ENCODE measurements at places on chromosomes 5 and 9.

GRCh38 chr5:178674334-178674733 is 47.5 kb upstream of the CLK4 start:
- no peak for DNase-seq

- no peak for DNase-seq
Observed at GRCh38 chr5:175253597-175253996, 190.4 kb downstream of the DRD1 start.

DNA sequence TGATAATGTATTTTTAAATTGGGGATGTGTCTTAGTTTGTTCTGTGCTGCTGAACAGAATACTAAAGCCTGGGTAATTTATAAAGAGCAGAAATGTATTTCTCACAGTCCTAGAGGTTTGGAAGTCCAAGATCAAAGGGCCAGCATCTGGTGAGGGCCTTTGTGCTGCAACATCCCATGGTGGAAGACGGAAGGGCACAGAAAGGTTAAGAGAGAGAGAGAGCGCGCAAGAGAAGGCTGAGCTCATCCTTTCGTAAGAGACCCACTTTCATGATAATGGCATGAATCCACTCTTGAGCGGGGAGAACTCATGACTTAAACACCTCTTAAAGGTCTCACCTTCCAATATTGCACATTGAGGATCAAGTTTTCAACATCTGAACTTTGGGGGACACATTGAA is 79.1 kb upstream of the GOLM1 start:
- no peak for DNase-seq

- no peak for DNase-seq
Observed at GRCh38 chr5:59832577-59833301, 60.8 kb downstream of the PDE4D start.

DNA sequence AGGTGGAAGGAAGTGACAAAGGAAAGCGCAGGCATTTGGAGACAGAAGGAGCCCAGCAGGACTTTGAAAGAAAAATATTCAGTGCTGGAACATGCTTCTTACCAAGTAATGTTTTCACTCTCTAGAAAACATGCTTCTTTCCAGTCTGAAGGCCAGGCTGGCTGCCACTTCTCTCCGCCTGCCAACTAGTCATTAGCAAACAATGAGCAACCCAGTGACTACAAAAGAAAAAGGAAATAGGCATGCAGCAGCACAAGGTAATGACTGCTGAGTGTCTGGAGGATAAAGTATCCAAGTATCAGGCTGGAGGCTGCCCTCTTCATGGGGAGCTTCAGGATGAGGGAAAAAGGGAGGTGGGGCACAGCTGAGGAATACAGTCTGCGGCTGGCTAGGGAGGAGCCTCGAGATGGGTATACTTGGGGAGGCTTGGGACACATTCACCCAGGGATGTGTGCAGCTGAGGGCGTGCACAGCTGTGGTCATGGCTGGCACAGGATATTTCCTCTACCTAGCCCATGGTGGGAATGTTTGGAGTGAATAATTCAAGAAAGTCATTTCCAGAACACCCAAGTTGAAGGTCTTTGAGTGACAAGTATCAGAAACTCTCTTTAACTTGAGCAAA is 161.5 kb upstream of the KIF2A start:
- no peak for DNase-seq

- no peak for DNase-seq
Observed at GRCh38 chr9:19146441-19147024, 19.2 kb upstream of the PLIN2 start.

DNA sequence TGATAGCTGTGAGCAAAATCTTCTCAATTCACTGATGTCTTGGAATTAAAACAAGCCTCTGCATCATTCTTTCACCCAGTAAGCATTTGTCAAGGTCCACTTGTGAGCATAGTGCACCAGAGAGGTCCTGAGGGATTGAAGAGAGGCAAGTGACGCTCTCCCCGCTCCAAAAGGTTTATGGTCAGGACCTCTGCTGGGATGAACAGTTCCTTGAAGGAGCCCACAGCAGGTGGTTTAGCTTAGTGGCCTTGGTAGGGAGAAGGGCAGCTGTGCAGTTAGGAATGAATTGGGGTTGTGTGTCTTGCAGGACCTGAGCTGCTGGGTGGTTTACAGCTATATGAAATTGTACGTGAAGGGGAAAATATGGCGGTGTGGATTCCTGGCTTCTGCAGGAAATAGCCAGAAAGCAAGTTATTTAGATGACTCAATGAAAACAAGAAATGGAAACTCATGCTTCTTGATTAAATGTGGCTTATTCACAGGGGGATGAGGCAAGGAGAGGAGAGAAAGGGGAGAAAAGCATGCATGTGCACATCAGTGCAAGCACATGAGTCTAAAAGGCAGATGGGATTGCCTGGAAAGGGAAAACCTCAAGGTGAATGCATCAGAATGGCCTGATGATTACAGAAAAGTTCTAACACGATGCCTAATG is 42.0 kb downstream of the SUB1 start:
- DNase-seq = no peak

DNA sequence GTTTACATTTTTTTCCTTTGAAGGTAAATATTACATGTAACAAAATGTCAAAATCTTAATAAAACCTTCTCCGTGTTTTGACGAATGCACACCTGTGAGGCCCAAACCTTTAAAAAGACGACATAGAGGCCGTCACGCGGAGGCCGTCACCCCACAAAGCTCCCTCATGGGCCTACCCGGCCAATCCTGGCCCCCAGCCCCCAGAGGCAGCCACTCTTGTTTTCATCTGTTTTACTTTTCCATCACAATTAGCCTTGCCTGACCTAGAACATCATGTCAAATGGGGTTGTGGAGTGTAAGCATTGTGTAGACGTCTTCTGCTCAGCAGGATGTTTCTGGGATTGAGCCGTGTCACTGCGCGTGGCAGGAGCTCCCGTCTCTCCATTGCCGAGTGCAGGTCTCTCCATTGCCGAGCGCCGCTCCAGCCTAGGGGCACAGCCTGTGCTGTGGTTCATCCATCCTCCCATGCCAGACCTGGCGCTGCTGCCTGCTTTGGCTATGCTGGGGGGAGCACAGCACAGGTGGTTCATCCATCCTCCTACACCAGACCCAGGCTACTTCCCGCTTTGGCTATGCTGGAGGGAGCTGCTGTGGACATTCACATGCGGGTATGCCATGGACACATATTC is 52.2 kb upstream of the IRX4 start:
- DNase-seq = no peak

DNA sequence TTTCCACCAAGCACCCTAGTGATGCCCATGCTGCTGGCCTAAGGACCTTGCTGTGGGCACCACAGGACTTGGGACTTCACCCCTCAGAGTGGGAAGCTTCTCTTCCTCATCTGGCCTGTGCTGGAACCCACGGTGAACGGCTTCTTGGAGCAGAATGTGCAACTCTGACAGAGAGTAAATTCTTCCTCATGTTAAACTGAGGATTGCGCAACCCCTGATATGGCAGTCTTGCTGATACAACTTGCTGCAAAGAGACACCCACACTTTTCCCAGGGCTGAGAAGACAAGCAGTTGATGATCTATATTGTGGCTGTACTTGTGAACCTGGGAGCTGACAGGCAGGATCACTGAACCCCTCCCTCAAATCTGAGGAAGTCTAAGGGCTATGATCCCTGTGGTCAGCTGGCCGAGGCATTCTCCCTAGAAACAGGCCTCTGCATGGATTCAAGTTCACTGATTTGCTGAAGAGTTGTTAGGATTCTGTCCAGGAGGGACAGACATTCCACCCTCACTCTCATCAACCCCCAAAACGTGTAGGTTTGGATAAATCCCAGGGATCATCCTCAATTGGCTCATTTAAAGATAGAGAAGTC is 307.2 kb downstream of the MTRR start:
- DNase-seq = no peak

DNA sequence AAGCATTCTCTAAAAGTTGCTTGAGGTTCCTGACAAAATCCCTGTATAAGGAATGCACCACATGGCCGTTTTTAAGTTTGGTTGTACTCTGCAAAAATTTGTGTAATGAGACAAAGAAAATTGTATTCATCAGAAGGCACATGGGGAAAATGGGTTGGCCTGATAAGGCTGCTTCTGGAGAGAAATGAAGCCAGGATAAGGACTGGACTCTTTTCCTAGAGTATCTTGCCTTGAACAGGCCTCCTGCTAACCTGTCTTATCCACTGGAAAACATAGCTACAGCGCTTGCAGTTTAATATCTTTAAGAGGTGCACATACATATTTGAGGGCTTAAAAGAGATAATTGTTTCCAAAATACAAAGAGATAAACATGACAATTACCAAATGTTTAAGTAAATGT is 41.4 kb upstream of the IFNK start:
- no peak for DNase-seq

DNA sequence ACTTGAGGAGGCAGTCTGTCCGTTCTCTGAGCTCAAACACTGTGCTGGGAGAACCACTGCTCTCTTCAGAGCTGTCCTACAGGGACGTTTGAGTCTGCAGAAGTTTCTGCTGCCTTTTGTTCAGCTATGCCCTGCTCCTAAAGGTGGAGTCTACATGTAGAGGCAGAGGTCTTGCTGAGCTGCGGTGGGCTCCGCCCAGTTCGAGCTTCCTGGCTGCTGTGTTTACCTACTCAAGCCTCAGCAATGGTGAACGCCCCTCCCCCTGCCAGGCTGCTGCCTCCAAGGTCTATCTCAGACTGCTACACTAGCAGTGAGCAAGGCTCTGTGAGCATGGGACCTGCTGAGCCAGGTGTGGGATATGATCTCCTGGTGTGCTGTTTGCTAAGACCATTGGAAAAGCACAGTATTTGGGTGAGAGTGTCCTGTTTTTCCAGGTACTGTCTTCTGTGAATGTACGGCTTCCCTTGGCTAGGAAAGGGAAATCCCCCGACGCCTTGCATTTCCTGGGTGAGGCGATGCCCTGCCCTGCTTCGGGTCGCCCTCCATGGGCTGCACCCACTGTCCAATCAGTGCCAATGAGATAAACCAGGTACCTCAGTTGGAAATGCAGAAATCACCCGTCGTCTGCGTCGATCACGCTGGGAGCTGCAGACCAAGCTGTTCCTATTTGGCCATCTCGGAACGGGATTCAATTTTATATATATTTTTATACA is 58.5 kb downstream of the CNTRL start:
- DNase-seq = peak; percentile 50

DNA sequence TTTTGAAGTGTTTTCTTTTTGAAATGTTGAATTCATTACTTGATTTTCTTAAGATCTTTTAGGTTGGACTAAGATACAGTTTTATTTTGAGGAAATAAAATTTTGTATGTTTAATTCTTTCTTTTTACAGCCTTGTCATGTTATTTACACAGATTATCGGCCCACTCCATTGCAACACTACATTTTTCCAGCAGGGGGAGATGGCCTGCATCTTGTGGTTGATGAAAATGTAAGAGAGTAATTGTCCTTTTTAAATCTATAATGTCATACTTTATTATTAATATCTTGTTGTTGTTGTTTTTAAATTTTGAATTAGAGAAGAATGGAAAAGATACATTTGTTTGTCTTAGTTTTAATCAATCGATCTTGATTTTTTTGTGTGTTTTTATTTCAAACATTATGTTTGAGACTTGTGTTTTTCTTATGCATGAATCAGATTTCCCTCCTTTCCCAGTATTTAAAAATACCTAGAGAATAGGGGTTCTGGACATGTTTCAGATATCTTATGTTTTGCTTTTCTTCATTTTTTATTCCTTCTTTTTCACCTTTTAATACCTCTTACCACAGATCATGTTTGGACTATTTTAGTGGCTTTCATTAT is 36.7 kb downstream of the MTREX start:
- DNase-seq = no peak

DNA sequence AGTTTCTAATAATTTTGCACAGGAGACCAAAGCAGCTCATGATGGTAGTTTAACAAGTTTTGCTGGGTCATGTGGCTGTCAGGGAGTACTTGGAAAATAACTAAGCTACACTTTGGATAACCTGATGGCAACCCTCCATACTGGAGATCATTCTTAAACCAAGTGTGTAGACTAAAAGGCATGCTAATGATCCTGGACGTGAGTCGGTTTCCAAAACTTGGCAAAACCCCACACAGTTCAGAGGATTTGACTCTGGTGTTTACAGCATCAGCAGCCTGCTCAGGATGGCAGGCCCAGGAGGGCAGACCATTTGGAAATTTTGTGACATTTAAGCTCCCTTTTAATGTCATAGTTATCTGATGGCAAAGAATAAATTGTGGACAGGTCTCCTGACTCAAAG is 196.5 kb upstream of the EFNA5 start:
- no peak for DNase-seq

DNA sequence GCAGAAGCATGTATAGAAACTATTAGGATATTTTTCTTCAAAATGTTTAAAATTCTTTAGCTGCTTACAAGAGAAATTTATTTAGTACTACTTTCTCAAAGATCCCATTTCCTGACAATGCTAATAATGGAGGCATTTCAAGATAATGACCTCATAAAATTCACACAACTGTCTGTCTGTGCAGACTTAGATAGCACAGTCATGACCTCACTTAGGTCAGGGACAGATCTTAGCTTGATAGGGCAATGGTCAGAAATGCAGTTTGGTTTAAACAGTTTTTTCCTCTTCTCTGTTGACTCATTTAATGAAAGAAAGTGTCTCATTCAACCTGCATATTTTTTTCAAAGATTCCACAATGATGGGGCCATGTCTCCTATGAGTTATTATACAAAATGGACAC is 128.4 kb downstream of the GRIA1 start:
- DNase-seq = no peak

DNA sequence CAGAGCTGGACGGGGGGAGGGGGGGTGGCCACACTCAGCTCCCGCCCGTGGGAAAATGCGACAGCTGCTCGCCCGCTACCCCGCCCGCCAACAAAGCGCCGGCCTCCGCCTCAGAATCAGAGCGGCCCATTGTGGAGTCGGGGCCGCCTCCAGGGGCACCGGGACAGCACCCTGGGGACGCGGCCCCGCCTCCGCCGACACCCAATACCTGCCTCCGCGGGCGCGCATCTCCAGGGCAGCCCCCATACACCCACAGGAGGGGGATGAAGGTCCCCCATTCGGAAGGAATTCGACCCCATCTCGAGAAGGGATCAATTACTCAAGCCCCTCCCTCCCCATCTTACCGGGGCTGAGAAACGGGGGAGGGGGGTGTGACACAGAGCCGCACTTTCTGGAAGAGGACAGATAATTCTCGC is 1.3 kb downstream of the NOTCH1 start:
- peak; percentile 80 for DNase-seq

DNA sequence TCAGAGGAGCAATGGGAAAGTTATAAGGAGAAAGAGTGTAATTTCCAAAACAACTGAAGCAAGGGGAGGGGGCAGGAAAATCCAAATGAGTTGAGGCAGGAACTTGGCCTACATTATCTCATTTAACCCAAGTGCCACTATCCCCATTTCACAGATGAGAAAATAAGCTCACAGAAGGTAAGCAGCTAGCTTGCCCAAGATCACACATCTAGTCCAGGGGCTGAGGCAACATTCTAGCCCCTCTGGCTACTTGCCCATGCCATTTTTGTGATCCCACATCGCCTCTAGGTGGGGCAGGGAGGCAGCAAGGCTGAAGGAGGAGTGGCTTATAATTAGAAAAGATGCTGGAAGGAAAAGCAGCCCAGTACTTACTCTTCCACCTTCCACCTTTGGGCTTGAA is 2.6 kb upstream of the PSIP1 start:
- DNase-seq = no peak

DNA sequence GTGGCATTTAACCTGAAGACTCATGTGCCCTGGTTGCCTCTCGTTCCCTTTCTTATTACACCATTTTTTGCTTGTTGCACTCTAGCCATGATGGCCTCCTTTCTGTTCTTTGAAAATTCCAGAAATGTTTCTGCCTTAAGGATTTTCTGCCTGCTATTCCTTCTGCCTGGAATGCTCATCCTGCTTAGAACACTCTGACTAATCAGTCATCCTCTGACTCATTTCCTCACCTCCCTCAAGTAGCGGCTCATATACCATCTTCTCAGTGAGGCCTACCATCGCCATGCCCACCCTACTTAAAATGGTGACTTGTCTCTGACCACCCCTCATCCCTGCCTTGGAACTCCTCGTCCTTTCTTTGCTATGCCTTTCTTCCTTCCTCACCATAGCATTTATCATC is 68.8 kb downstream of the KIF4B start:
- no peak for DNase-seq

Data from Right ventricle myocardium superior (tissue), 1 donor.